ENCODE measurements at places on chromosomes 4 and X.

DNA sequence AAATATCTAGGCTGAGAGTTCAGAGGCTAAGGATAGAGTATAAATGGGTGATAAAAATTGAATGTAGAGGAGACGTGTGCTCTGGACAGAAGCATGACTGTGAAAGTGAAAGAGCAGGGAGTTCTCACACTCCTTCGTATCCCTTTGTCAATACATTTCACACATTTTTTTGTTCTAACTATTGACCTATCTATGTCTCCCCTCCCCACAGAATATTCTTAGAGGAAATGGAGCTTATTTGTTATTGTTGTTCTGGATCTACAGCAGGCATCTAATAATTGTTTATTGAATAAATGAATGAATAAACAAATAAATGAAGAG is 57.6 kb downstream of the ENPEP start:
- DNase-seq: no peak

DNA sequence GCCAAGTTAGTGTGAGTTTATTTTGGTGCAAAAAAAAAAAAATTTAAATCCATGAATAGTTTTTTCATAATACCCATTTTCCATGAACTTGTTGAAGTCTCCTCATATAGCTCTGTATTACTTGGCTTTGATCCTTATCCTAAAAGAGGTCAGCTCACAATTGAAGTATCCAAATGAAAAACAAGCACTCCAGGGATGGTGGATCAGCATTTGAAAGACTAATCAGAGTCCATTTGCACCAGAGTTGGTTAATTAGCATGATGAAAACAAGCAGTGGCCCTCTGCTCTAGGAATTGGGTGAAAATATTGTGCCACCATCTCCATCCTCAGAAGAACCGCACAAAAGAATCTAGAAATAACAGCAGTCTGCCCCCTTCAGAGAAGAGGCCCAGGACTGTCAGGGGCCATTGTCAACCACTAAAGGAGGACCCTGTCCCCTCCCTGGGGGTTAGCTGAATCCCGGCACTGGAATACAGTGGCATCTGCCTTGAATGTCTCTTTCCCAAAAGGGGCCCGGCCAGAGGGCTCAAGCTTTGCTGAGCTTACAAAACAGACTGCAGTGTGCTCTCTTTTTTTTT is 24.7 kb downstream of the SH3KBP1 start:
- no peak for DNase-seq

DNA sequence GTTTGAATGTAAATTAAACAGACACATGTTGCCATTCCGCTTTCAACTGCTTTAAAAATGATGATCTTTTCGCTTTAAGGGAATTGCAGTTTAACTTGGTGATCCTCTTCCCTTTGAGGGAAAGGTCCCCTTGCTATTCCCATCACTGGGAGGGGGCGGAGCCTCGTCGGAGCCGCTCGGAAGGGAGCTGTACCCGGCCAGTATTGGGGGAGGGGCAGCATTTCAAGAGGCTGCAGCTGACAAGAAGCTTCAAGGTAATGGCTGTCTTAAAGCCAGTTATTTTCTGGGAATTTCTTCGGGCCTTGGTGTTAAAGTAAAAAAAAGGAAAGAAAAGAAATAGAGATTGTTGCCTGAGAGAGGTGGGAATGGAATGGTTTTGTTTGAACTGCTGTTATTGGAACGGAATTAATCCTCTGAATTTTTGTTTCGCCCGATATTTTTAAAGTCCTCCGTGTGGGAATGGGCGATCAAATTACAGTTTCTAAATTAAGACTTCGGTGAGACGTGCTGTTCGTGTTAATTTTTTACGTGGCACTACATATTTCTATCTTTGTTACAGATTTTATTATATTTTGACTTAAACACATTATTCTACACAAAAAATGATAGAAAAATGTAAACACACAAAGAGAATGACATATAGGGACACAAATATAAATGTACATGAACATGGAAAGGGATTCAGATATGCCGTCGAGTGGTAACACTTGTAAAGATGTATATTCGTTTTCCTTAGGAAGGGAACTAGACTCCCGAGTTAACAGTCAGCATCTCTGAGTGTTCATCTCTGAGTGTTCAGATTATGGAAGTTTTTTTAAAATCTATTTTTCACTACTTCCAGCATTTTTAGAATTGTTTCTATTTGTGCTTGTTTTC is 9.2 kb downstream of the PWWP3B start:
- DNase-seq: no peak

- DNase-seq: peak; percentile 12
Measured at GRCh38 chr4:127586922-127587571, 45.7 kb upstream of the INTU start.

- DNase-seq: no peak
Measured at GRCh38 chr4:107719207-107719921, 670 bp downstream of the PAPSS1 start.

GRCh38 chr4:36320117-36320896 is 38.9 kb downstream of the DTHD1 start:
- DNase-seq: no peak

GRCh38 chr4:142035566-142035965 is 399.2 kb downstream of the IL15 start:
- DNase-seq: no peak

DNA sequence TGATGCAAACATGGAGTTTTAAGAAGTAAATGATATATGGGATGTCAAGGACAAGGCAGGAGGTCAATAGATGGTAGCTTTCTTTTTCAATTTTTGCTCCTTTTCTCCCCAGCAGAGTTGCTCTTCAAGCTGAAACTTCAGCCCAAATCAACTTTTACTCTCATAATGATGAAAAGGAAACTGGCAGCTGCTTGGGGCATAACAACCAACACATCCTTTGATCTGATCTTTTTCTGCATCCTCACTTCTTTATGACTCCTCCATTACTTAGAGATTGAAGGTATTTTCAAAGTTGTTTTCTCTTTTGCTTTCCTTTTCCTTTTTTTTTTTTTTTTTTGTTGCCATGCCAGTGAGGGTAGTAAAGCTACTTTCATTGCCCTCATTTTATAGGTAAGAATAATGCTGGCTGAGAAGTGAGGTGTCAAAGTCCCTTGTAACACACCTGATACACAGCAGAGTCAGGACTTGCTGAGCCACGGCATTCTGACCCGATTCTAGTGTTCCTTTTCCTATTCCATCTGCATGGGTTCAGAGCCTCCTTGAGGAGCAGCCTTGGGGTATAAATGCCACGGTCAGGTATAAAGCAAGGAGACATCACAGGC is 26.9 kb downstream of the SLC2A9 start:
- no peak for DNase-seq

DNA sequence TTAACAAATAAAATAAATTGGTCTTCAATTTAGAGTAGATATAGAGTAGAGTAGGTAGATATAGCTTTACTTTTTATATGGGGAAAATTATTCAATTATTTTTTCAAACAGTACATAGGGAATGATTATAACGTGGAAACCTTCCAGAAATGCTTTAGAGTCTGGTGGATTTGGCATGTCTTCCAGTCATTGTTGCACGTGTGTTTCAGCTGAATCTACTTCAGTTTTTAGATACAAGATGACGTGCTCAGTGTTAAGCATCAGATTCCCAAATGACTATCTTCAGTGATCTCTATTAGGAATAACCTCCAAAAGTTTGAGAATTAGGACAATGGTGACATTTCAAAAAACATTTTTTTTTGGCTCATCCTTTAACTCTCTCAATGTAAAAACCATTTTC is 616.9 kb downstream of the ANKRD50 start:
- DNase-seq: no peak

DNA sequence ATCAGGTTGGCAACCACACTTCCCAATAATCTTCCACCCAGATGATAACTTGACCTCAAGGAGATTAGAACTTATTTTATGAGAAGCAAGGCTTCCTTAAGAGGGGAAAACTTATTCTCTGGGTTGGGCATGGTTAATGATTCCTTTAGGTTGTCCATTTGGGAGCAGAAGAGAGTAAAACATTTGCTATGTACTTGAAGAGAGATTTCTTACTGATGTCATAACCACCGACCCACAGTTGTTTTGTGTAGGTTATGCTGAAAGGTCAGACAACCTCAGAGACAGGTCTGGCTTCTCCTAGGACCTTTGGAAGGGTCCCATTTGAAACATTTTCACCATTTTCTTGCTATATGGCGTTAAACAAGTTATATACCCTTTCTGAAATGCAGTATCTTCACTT is 56.1 kb downstream of the FAM114A1 start:
- DNase-seq: no peak

DNA sequence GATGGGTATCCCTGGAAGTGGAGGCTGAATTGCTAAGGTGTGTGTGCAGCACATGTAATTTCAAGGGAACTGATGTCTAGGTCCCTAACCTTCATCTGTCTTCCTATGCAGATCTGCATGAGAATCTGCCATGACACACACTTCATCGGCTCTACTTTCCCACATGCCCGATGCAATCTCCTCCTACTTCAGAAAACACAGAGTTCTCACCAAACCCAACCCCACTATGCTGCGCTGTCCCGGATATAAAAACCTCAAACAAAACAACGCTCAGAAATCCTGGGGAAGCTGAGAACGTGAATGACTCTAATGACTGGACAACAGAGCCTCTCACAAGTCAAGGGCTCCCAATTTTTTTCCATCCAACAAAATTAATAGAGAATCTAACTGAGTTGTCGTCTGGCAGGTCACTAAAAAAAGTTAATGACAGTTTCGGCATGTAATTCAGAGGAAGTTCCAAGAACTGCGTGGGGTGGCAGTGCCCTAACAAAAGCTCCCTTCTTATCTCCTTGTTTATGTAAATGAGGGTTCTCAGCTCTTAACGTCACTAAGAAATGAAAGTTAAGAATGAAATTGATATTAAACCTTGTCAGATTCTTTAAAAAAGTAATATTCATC is 39.0 kb downstream of the STX18 start:
- no peak for DNase-seq

DNA sequence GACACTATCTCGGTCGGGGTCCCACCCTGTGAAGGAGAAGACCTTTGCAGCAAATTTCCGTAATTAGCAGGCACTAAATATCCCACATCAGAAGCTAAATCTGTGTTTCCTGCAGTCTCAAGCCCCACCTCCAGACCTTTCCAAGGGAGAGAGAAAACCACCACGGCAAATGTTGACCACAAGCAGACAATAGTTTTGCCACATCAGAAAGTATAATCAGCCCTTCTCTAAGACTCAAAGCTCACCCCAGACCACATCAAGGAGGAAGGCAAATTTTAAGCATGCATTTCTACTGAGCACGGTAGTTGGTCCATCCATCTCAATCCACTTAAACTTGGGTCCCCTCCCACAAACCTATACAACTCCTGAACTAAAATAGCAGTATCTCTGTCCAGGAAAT is 398.5 kb downstream of the GPM6A start:
- no peak for DNase-seq

- DNase-seq: peak; percentile 8
Measured at GRCh38 chr4:184473499-184474262, 669 bp downstream of the IRF2 start.

DNA sequence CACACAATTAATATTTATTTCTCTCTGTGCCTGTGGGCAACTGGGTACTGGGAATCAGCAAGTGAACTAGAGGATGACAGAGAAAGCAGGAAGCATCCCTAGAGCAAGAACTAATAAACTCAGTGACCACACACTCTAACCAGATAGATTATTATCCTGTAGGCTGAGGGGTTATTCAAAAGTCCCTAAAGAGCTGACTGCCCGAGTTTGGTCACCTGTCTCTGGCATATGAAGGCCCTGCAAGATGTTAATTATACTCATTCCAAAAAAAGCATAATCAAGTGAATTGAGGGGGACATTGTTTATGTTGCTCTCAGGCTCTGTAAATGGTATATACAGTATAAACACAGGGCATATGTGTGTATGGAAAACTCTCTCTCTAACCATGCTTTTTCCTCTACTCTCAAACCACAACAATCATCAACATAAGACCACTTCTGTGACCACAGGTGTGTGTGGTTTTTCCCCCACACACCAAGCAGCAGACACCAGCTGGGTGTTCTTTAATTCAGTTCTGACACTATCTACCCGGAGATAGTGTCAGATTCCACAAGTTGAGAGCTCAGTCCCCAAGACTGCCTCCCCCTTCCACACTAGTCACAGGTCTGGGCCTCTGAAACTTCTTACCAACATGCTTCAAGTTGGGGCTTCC is 6.2 kb upstream of the HPSE start:
- DNase-seq: no peak

DNA sequence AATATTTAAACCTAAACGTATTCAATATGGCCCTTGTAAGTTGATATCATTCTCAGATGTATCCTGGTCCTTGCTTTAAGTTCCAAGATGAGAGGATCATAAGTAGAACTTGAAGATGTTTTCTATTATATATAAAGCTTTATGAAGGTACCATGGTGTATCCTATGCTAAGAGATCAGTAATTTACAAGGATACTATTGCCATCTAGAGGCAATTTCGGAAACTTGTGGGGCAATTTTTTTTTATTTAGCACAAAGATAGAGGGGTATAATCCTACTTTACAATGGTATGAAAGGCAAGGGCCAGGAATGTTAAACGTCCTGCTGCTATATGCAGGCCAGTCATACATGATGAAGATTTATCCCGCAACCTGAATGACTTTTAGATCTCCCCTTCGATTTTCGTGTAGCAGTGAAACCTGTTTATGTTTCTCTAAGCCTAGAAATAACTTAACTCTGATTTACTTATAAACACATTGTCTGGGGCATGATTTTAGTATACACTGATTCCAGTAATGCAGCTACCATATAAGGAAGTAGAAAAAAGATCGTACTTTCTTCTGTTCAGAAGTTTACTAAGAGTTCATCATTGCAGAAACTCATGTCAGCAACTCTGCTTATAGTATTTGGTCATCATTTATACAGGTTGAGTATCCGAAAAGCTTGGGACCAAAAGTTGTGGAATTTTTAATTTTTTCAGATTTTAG is 2.6 kb downstream of the SLC25A31 start:
- DNase-seq: no peak

DNA sequence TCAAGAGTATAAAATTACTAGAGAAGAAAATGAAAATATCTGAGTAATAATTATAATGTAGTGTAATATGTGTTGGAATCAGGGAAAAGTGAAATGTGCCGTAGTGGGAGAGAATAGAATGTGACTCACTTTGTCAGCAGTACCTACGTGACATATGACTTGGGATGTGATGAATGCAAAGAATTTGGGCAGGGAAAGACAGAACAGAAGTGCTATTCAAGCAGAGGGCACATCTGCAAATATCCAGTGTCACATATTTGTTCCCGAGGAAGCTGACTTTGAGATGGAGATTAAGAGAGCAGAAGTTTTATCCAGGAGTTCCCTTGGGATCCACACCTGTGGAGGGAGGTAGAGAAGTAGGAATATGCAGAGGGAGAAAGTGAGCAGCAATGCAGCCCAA is 69.3 kb upstream of the HS3ST1 start:
- DNase-seq: no peak

- no peak for DNase-seq
Measured at GRCh38 chr4:25908491-25908901, 5.5 kb upstream of the SMIM20 start.

Measured in CMK (cell line).